T follicular helper cell (primary cell): ENCODE measurements at places on chromosomes 4 and X.

DNA sequence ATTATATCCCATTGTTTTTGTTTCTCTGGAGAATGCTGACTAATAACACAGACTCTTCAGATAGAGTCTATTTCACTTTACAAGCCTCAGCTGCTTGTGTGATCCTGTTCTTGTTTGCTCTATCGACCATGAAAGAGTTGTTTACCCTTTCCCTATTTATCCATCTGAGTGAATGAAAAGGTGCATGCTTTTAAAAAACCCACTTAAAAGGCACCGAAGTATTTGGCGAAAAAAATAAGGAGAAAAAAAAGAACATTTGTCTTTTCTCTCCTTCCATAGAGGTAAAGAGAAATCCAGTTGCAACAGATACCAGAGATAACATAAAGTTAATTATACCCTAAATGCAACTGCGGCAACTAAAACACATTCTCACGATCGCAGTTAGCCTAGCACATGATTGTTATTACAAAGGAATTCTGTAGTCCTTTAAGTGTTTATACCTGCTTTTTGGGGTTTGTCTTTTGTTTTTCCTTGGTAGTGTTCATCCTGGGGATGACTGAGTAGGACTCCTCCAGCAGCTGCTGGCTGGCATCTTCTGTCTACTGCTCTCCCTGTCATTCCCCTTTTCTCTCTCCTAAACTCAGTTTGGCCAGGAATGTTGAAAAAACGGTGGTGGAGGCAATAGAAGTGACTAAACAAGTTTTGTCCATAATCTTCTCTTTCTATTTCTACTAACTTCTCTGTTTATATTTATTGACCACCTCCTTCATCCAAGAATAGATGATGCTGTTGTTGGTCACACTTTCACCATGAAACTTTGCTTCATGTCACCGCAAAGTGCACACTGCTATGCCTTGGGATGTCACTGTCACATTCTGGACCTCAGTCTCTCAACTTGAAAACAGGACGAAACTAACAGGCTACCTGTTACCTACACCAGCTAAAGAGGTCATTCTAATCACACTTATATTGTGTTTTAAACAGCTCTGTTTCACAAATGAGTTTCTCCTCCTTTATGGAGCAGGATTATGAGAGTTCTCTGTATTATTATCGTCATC is 41.9 kb upstream of the FRAS1 start:
- no peak for DNase-seq

GRCh38 chr4:56843421-56843899 is 22.0 kb upstream of the SPINK2 start:
- DNase-seq: no peak

DNA sequence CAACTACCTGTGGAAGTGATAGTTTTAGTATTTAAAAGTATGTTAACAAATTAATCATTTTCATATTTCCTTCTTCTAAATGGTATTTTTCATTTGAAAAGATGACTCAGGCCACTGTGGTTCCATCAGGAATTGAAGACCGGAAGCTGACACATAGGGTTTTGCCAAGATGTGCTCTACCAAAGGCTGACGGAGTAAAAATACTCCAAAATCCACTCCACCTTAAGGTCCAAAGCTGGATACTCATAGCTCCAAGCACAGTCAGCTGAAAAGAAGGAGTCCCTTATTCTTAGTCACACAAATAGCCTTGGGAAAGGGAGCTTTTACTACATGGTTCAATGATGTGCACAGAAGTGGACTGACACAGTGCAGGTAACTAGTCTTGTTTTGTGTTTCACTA is 472.0 kb downstream of the ARAP2 start:
- no peak for DNase-seq

- no peak for DNase-seq
Observed at GRCh38 chrX:23901805-23902204, 5.9 kb downstream of the APOO start.

- DNase-seq: no peak
Observed at GRCh38 chr4:98645527-98645926, 12.9 kb downstream of the TSPAN5 start.

GRCh38 chr4:41844327-41844726 is 90.9 kb upstream of the TMEM33 start:
- DNase-seq: no peak

DNA sequence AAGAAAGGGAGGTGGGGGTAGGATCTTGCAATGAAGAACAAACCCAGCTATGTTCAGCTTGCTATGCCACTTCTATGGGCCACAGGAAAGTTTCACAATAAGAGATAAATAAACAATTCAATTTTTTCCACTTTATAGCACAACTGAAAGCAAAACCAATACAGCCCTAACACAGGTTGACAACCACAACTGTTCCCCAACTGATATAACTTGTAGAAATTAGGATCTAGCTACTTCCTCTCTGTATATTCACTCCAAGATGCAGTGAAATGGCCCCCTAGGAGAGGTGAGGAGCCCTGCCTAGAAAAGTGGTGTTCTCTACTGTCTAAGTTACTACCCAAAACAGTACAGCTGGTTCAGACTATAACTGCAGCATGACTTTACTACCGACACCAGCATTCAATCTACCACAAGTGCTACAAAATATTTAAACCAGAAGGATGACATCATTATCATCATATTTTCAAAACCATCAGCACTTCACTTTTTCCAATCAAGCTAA is 77.0 kb downstream of the FBXW7 start:
- DNase-seq: no peak

DNA sequence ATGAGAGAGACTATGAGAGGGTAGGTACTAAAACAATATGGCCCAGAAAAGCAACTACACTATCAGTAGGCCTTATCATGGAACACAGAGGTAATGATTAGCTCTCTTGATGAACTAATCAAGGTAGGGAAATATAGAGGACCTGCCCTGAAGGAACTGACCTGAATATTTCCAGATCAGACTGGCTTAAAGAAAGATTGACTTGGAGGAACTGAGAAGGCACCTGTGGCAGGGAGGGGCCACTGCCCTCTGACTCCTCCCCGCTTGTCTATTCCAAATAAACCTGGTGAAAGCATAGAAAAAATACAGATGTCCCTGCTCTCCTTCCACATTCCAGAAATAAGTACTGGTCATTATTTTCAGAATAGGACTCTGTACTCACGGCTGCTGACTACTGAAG is 5.5 kb downstream of the RPS6KA6 start:
- no peak for DNase-seq

GRCh38 chrX:109785053-109785452 is 52.0 kb upstream of the ACSL4 start:
- no peak for DNase-seq

GRCh38 chr4:125994024-125994423 is 679.3 kb downstream of the FAT4 start:
- no peak for DNase-seq

DNA sequence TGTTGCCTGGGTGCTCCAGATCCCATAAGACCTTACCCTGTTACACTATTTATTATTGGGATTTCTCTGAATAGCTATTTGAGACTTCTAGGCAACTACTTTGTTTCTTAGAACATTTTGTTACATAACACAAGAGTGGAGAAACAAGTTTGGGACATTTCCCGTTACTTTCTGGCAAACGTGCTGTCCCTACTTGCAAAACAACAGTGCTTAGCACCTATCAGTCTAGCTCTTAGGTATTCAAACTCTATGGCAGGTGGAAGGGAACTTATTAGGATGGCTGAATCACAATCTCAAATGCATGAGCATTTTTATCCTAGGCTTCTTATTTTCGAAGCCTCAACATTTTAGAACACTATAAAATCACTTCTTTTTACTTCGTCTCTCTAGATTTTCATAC is 613.6 kb downstream of the DMD start:
- DNase-seq: no peak

DNA sequence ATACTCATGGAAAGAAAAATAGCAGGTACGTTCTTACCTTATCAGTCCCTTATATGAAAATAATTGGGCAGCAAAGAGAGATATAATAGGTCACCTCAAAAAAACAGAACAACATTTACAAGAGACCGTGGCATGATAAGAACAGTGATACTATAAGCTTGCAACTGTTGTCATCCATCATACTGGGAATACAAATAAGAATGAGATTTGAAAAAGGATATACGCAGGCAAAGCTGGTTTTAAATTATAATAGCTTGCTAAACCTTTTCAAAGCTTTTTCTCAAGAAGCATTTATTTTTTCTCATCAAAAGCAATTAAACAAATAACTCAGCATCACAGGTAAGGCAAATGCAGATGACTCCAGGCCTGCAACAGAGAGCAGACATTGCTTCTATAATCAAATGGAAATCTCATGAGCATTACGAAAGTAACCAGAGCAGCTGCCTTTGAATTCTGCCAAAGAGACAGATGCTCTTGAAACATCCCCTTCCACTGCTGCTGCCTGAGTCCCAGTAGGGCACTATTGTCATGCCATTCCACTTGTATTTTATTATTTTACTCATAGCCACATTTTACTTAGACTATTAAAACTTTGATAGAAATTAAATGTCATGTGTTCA is 620.6 kb upstream of the GNPDA2 start:
- no peak for DNase-seq

DNA sequence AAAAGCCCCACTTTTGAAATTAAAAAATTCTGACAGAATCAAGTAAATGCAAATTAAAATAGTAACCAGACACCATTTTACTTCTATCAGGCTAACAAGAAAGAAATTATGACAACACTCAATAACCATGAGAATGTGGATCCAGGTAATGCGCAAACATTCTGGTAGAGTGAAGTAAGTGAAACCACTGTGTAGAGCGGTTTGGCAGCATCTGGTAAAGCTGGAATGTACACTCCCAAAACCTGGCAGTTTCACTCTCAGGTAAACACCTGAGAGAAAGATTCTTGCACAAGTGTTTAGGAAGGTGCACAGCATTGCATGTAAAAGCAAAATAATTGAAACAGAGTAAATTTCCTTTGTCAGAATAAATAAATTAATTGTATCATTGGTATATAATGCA is 81.8 kb downstream of the TRIML1 start:
- DNase-seq: no peak

DNA sequence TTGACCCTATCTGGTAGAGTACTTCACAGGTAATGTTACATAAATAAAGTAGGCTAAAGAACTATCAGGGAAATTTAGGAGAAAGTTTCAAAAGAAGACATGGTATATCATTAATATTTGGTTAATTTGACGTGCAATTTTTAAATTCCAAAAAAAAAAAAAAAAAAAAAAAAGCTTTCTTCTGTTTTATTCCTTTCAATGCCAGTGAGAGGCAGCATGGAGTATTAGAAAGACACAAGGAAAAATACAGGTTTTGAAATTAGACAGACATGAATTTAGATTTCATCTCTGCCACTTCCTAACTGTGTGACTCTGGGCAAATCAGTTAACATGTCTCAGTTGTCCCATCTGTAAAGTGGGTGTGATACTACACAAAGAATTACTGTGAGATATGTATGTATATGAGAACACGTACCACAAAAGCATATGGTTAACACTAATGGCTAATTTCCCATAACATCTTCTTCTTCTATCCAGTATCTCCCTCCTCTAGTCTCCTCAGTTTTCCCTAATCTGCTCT is 132.5 kb downstream of the GPC3 start:
- DNase-seq: no peak
